ENCODE measurements at places on chromosomes 5 and 9.

DNA sequence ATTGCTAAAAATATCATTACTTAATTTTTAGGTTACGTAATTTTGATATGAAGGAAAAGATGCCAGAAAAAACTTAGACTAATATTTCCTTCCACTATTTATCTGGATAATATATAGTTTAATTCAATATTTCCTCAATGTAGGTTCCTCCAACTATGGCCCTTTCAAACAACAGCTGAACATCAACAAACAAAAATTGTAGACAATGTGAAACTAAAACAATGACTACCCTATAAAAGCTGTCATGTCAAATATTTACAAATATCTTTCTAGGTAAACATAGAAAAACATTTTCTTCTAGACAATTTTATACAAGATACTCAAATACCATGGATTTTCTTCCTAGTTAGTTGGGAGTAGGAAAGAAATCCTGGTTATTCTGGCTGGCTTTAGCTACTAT lies 16.9 kb downstream of the ELOVL7 start:
- no peak for DNase-seq

DNA sequence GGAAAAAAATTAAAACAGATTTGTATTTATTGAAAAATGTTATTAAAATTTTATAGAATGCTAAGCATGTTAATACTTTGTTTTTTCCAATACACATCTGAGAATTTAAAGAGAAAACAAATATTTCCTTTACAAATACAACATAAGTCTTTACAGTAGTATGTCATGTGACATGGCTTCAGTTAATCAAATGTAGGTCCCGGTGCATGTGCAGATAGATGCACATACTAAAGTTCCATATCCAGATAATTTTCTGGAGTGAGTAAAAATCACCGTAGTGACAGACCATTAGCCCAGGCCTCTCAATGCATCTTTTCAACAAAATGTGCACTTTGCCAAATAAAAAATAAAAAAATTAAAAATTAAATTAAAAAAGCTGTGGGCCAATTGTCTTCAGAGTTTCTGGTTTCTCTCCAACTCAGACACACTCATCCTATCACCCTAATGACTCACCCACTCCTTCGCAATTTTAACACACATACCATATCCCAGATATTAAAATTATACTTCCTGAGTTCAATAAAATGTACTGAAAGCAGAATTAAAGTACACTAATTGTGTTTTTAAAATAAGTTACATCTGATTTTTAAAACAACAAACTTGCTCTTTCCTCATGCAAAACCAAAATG lies 508.1 kb downstream of the NR2F1-AS1 start:
- DNase-seq: no peak

GRCh38 chr9:134407121-134407779 lies 81.0 kb downstream of the RXRA start:
- peak; percentile 89 for DNase-seq

DNA sequence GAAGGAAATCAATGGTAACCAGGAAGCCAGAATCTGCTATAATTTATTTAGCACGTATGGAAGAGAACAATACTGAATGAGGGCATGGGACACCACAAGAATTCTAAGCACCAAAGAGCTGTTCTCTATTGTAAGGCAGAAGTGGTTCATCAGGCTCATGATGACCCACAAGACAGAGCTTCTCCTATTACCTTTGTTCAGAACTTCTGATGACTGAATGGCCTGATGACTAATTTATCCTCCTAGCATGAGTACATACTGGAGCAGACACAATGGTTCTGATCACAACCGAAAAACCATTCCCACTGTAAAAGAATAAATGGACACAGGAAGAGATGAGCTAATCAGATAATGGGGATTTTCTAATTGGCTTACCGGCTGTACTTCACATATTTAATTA lies 329.8 kb upstream of the PDE4D start:
- DNase-seq: no peak

DNA sequence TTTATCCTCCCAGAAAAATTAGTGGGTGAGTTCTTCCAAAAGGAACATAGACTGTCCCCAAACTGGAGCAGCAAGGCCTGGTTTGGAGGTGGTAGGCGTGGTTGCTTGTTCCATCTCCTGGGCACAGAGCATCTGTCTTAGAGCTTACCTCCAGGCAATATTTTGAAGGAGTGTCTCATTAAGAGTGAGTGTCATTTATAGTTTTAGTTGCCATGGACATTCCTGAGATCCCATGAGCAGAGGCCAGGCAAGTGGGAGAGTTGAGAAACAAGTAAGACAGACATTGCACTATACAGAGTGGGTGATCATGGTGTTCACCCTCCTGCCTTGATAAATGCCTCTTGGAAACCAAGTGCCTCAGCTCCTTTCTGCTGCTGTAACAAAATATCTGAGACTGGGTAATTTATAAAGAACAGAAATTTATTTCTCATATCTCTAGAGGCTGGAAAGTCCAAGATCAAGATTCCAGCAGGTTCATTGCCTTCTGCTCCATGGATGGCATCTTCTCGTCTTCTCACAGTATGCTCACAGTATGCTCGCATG lies 68.5 kb downstream of the KIAA1958 start:
- no peak for DNase-seq

DNA sequence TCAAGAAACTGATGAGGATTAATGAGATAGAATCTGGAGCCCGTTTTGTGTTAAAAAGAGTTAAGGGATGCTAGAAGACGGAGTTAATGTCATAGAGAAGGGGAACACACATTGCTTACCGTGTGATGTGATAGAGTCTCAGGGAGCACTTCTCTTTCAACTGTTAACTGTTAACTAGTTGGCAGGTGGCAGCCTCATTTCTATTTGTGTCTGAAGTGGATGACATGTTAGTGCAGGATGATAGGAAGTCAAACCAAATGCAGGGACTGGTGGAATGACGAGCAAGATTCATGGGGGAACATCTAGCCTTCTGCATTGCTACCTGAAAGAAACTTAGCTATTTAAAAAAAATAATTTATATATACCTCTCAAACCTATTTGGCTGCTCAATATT lies 222.7 kb downstream of the MAST4 start:
- no peak for DNase-seq

GRCh38 chr9:35954942-35955546 lies 2.9 kb downstream of the OR2S2 start:
- peak; percentile 63 for DNase-seq

- DNase-seq: no peak
These were observed 42.3 kb downstream of the PRELID2 start for GRCh38 chr5:145792840-145793239.

GRCh38 chr9:92600462-92601261 lies 64.9 kb upstream of the ECM2 start:
- no peak for DNase-seq

DNA sequence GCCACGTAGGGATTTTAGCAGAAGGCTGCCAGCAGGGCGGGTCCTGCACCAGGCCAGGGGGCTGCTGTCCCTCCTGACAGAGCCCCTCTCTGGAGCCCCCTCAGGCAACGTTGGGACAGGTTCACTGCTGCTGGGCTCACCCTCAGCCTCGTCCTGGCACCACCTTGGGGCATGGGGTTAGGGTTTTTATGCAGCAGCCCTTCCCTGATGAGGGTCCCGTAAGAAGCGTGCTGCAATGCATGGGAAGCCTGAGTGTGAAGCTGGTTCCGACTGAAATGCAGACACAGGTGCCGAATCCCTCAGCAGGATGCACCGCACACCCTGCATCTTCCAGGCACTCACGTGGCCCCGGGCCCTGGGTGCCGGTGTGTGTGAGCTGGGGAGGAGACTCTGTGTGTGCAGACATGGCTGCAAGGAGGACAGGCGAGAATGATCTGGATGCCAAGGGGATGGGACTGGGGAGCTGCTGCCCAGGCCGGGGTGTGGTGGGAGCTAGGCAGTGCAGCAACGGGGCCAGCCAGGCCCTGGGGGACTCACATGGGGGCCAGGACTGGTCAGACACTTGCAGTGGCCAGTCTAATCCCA lies 27.1 kb downstream of the ZDHHC11B start:
- no peak for DNase-seq

DNA sequence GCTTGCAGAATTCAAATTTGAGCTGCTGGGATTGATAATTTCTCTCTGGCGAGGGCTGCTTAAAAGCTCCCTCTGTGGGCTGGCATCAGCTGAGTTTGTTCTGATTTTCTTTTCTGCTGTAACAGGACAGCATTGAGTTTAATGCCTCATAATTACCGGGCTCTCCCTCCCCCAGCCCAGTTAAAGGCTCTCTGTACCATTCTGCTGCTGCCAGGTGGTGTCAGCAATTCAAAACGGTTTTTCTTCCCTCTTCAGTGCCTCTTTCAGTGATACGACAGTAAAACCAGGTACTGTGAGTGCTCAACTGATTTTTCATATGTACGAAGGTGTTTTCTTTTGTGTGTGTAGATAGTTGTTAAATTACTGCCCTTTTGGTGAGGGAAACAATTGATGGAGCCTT lies 509.3 kb upstream of the CTNND2 start:
- no peak for DNase-seq

DNA sequence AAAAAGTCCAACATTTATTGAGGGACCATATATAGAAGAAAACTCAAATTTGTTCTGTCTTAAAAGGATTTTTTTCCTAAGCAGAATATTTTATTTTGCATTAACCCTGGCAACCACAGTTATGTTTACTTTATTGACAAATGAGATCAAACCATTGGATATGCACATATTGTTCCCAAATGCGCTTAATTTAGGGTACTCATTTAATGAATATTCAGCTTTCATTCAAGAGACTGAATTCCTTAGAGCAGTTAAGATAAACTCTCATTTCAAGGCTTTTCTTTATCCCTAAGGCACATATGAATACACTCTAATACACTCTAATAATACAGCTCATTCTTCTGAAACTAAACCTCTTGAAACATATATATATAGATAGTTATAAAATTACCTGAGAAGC lies 150.2 kb downstream of the HMHB1 start:
- no peak for DNase-seq

DNA sequence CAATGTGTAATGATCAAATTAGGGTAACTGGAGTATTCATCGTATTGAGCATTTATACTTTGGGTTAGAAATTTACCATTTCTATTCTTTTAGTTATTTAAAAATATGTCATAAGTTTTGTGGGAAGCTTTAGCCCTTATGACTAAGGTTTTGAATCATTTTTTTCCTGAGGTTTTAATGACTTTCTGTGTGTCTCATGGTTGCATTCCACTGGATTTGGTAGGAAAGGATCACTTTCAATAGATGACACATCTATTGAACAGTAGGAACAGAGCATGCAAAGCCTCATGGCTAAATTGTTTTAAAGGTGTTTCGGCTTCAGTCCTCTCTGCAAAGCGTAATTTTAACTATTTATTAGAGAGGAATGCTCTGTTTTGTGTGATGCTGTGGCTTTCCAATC lies 512.4 kb upstream of the CHD1 start:
- no peak for DNase-seq

DNA sequence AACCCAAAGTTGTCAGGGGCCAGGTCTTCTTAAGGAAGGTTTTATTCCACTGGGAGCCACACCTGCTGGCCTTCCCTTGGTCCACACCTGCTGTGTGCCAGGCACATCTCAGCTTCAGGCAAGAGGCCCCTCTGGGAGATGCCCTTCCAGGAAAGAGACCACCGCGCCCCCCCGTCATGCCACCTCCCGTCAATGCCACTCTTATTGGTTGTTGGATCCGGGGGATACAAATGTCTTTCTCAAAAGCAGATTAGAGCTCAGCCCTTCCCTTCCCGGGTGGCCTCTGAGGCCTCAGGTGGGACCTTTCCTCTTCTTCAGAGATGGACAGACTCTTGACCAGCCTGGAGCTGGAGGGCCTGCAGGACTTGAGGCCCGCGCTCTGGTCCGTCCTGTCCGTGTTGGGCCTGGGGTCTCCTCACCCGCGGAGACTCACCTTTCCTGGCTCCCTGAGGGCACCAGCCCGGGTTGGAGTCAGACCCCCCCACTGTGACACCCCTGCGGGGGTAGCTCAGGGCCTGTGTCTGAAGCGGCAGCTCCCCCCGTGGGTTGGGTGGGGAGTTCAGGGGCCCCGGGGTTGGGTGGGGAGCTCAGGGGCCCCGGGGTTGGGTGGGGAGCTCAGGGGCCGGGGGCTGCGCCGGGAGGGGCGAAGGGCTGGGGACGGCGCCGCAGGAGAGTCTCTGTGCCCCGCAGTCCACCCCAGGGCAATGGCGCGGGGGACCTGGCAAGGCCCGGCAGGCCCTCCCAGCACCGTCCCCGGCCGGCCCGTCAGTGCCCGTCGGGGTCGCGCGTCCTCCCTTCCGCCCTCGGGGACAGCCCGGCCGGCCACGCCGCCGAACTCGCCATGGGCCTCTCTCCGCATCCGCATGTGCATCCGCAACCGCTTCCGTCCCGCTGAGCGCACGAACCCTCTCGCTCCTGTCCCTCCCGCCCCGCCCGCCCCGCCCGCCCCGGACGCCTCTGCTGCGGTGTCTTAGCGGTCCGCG lies 3.7 kb upstream of the SLC9A3 start:
- peak; percentile 19 for DNase-seq

DNA sequence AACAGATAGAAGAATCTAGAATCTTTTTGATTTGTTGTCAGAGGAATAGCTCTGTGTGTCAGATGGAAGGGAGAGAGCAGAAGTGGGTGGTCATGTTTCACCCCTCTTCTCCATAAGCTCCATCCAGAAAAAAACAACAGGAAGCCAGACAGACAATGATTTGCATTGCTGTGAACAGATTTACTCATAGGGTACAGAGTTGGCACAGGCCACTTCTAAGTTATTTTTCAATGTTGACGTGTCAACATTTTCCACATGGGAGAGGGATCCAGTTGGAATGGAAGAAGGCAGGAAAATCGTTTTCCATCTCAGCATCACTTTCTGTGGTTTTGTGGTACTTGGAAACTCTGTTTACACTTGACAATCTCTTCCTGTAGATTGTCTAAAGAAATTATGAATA lies 86.7 kb downstream of the INSYN2B start:
- no peak for DNase-seq

DNA sequence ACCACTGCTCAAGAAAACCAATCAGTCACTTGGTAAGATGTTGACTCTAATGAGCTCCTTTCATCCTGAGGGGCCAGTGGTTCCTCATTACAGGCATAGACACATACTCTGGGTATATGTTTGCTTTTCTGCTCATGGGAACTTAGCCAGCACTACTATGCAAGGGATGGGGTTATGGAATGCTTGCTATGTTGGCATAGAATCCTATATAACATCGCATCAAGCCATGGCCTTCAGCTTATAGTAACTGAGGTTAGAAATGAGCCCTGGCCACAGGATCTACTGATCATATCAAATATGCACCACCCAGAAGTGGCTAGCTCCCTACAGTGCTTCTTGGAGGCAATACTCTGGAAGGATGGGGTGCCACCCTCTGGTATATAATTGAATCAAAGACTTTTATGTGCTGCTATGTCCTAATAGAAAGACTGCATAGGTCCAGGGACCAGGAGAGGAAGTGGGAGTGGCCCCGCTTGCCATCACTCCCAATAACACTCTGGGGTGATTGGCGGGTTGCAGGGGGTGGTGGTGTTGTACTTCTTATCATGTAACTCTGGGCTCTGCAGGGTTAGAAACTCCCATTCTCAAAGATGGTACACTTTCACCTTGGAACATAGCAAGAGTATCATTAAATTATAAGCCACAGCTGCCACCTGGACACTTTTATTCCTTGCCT lies 70.3 kb downstream of the ZNF366 start:
- no peak for DNase-seq

DNA sequence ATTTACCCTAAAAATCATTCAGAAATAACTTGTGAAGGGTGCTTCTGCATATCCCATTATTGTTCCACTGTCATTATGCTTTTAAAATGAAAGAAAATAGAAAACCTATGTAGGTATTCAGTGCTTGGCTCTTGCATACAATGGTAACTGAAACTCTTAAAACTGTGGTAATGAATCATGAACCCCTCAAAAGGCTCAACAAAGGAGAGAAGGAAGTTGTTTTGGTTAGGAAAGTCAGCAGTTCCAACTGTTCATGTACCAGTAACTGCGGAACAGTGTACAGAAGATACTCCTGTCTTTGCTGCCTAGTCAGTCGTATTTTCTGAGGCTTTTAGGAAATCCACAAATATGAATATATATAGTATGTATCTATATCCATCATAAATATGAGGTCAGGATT lies 96.1 kb downstream of the OSMR start:
- DNase-seq: no peak

All from activated CD4-positive, alpha-beta T cell treated with anti-CD3 and anti-CD28 coated beads, Interleukin-2, amount 50 U/mL, for 16 hours (primary cell).